Hematopoietic multipotent progenitor cell (in vitro differentiated cells): ENCODE measurements at places on chromosomes 1 and 21. TPM values are rescaled to one million over a fixed set of nuclear protein-coding genes. Genes with fewer than 3 reads are reported as not detected.

S100A3 gene
- total RNA-seq, result not detected

VAV3 gene
- total RNA-seq, result 30.7 TPM

C1QC gene
- under 0.01 TPM for total RNA-seq

LYPD8 gene
- 0.54 TPM for total RNA-seq

SH2D1B gene
- total RNA-seq, result under 0.01 TPM

CDA gene
- total RNA-seq, result 0.27 TPM
